ENCODE measurements at places on chromosomes 12 and 14. TPM values are rescaled to one million over a fixed set of nuclear protein-coding genes. Genes with fewer than 3 reads are reported as not detected.

Gene NFE2
- total RNA-seq, result 4.7 TPM

Gene LHX5
- total RNA-seq, result under 0.01 TPM

Gene DYNC1H1
- total RNA-seq, result 114 TPM

Gene COQ5
- total RNA-seq, result 32.6 TPM

Gene CHGA
- 0.71 TPM for total RNA-seq

Gene IFNG-AS1
- 1.3 TPM for total RNA-seq

Gene CSRP2
- total RNA-seq, result 51.8 TPM

Gene NTS
- total RNA-seq, result 3.4 TPM

DNA sequence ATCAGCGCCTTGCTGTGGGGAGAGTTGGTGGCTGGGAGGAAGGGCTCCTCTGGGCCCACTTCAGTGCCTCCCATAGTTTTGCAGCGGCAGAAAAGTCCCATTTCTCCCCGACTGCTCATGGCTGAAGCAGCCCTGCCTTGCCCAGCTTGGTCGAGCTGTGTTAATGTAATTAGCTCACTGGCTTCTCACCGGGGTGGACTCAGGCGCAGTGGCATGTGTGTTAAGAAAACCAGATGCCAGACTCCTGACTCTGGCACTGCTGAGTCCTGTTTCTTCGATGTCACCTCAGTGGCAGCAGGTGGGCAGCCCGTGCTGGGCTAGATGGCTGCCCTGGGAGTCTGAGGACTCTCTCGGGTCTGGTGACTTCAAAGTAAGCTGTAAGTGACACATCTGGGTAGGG lies 47.4 kb downstream of the CHST11 start:
- no peak overlapping the region for H3K27ac ChIP-seq
- no peaks in the 10 kb centered on the region for H3K36me3 ChIP-seq

DNA sequence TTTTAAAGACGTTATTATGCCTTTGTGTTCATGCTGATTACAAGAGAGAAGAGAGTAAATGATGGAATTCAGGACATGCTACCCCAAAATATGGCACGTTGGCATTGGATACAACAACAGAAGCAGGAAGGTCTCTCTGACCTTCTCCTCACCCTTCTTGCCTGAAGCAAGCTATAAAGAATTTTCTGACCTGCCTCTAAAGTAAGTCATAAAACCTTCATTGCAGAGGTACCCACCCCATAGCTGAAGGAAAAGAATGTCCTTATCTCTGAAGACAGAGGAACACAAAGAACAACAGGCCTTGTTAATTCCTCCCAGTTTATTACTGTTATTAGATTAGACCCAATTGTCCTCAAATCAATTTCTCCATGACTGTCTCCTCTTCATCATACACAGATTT lies 176.2 kb downstream of the FBXL14 start:
- no peaks in the 10 kb centered on the region for H3K4me1 ChIP-seq
- no peaks in the 10 kb centered on the region for H3K27me3 ChIP-seq
- H3K36me3 ChIP-seq, result no peaks in the 10 kb centered on the region

DNA sequence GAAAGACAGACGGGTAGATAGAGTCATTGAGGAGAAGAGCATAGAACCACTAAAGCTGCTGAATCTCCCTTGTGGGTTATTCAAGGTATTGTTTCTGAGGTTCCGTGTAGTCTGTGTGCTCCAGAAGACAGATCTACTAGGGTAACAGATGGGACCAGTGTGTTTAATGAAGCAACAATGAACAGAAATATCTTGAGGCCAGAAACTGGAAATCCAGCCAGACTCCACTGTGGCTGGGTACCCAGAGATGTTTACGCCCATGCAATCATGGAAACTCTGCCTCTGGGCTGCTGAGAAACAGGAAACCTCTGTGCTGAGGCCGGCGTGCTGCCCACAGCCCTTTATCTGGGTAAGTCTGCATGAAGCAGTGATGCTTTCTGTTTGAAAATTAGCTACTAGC lies 8.3 kb downstream of the PROX2 start:
- H3K27ac ChIP-seq, result no peak overlapping the region
- no peaks in the 10 kb centered on the region for H3K27me3 ChIP-seq
- no peak overlapping the region for H3K4me3 ChIP-seq

GRCh38 chr12:26748741-26749431 lies 84.1 kb downstream of the ITPR2 start:
- no peak for DNase-seq
- no peak overlapping the region for H3K27ac ChIP-seq
- no peak overlapping the region for H3K4me3 ChIP-seq

- H3K4me1 ChIP-seq, result peaks cover 67% of the 10 kb centered on the region
- H3K27me3 ChIP-seq, result peaks cover 17% of the 10 kb centered on the region
- DNase-seq, result no peak
- no peaks in the 10 kb centered on the region for H3K36me3 ChIP-seq
- no peak overlapping the region for H3K27ac ChIP-seq
- H3K4me3 ChIP-seq, result peak overlapping the region; percentile 82
Measured at GRCh38 chr12:6766651-6767349, 637 bp downstream of the PTMS start.

DNA sequence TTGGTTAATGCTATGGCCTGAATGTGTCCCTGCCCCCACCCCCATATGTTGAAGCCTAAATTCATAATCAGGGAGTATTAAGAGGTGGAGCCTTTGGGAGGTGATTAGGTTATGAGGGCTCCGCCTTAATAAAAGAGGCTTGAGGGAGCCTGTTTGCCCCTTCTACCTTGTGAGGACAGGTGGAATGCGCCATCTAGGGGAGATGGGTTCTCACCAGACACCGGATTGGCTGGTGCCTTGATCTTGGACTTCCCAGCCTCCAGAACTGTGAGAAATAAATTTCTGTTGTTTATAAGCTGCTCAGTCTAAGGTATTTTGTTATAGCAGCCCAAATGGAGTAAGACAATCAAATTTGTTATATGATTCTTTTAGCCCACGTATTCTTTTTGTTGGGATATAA lies 148.3 kb downstream of the PTCSC3 start:
- H3K4me1 ChIP-seq, result no peaks in the 10 kb centered on the region
- no peak for DNase-seq
- H3K36me3 ChIP-seq, result no peaks in the 10 kb centered on the region
- no peak overlapping the region for H3K4me3 ChIP-seq
- H3K27ac ChIP-seq, result no peak overlapping the region

GRCh38 chr12:46770501-46771183 lies 55.2 kb downstream of the SLC38A4 start:
- no peak overlapping the region for H3K4me3 ChIP-seq
- H3K27me3 ChIP-seq, result no peaks in the 10 kb centered on the region
- no peak for DNase-seq
- H3K4me1 ChIP-seq, result no peaks in the 10 kb centered on the region
- no peak overlapping the region for H3K27ac ChIP-seq

DNA sequence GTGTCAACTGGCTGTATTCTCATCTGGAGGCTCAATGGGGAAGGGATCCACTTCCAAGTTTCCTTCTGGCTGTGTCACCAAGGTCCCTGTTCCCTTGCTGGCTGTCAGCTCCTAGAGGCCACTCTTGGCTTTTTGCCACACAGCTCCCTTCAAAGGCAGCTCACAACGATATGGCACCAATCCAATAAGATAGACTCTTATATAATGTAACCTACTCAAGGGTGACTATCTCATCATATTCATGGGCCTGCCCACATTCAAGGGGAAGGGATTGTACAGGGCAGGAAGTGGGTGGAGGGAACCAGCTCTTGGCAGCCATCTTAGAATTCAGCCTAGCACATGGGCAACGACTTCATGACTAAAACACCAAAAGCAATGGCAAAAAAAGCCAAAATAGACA lies 98.7 kb upstream of the PLXNC1 start:
- no peak overlapping the region for H3K27ac ChIP-seq
- H3K4me1 ChIP-seq, result peaks cover 24% of the 10 kb centered on the region
- DNase-seq, result no peak
- no peaks in the 10 kb centered on the region for H3K36me3 ChIP-seq

GRCh38 chr12:78406213-78406612 lies 458.4 kb upstream of the SYT1 start:
- no peaks in the 10 kb centered on the region for H3K4me1 ChIP-seq
- no peaks in the 10 kb centered on the region for H3K36me3 ChIP-seq
- H3K27ac ChIP-seq, result no peak overlapping the region
- no peak overlapping the region for H3K4me3 ChIP-seq

GRCh38 chr14:99389174-99389826 lies 91.4 kb downstream of the SETD3 start:
- no peaks in the 10 kb centered on the region for H3K4me1 ChIP-seq
- H3K27ac ChIP-seq, result no peak overlapping the region
- no peak for DNase-seq

GRCh38 chr12:100170313-100170858 lies 27.7 kb upstream of the BLTP3B start:
- no peak overlapping the region for H3K27ac ChIP-seq
- no peaks in the 10 kb centered on the region for H3K4me1 ChIP-seq
- H3K27me3 ChIP-seq, result no peaks in the 10 kb centered on the region

DNA sequence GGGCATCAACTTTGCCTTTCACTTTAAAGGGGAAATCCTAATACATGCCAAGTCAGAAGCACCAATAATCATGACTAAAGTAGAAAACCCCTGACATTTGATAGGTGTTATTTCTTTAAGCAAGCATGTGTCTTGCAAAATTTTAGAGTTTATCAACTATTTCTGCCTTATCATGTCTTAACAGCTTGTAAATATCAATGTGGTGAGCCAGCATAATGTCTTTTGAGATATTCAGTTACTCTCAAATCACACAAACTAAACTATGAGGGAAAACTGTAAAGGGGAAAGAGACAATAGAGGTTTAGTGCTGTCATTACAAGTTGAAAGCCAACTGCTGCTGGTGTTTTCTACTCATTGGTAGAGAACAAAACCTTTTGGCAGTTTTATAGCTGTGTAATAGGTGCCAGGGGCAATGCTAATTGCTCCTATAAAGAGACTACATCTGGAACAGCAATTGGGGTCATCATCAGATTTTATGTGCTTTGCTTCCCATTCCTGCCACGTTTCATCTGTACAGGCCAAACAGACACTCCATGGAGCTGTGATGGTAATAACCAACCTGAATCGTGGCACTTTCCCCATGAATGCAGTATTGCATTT lies 1027.4 kb downstream of the FSCB start:
- no peak for DNase-seq
- H3K4me3 ChIP-seq, result no peak overlapping the region
- H3K4me1 ChIP-seq, result no peaks in the 10 kb centered on the region
- no peaks in the 10 kb centered on the region for H3K36me3 ChIP-seq
- no peaks in the 10 kb centered on the region for H3K27me3 ChIP-seq
- H3K27ac ChIP-seq, result no peak overlapping the region

DNA sequence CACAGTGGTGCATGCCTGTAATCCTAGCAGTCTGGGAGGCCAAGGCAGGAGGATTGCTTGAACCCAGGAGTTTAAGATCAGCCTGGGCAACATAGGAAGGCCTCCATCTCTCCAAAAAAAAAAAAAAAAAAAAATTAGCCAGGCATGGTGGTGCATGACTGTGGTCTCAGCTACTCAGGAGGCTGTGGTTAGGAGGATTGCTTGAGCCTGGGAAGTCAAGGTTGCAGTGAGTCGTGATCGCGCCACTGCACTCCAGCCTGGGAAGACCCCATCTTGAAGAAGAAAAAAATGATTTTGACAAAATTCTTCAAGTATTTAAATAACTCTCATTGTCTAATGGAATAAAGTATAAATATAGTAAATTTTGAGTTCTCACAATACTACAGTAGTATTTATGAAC lies 219.2 kb upstream of the SSTR1 start:
- H3K4me3 ChIP-seq, result no peak overlapping the region
- no peaks in the 10 kb centered on the region for H3K4me1 ChIP-seq
- no peaks in the 10 kb centered on the region for H3K27me3 ChIP-seq
- no peaks in the 10 kb centered on the region for H3K36me3 ChIP-seq
- H3K27ac ChIP-seq, result no peak overlapping the region

- no peaks in the 10 kb centered on the region for H3K27me3 ChIP-seq
- DNase-seq, result no peak
- H3K4me3 ChIP-seq, result no peak overlapping the region
- H3K27ac ChIP-seq, result no peak overlapping the region
- H3K4me1 ChIP-seq, result no peaks in the 10 kb centered on the region
- H3K36me3 ChIP-seq, result no peaks in the 10 kb centered on the region
Measured at GRCh38 chr12:127445581-127446139, 821.3 kb upstream of the TMEM132C start.

GRCh38 chr14:76015668-76016067 lies 30.1 kb downstream of the IFT43 start:
- no peaks in the 10 kb centered on the region for H3K4me1 ChIP-seq
- H3K36me3 ChIP-seq, result peaks cover 3% of the 10 kb centered on the region
- no peak overlapping the region for H3K27ac ChIP-seq
- H3K4me3 ChIP-seq, result no peak overlapping the region

DNA sequence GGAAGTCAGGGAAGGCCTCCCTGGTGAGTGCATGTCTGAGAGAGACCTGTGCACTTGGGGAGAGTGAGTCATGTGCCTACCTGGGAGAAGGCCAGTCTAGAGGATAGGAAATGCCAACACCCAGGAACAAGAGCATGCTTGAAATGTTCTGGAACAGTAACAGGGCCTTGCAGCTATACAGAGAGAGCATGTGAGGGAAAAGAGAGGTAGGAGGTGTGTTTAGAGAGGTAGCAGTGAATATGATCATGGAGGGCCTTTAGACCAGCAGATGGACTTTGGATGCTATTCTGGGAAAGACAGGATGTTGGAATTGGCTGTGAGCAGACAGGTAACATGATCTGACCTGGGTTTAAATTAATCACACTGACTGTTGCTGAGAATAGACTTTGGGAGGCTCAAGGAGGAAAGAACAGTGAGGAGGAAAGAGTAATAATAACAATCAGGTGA lies 1143.6 kb downstream of the FLRT2 start:
- no peak for DNase-seq
- H3K36me3 ChIP-seq, result no peaks in the 10 kb centered on the region
- H3K27me3 ChIP-seq, result no peaks in the 10 kb centered on the region
- H3K4me3 ChIP-seq, result no peak overlapping the region

All from thymus (tissue), 14 donors.